ENCODE measurements at places on chromosomes 4 and X. TPM values are rescaled to one million over a fixed set of nuclear protein-coding genes. Genes with fewer than 3 reads are reported as not detected.

SAGE1 gene
- total RNA-seq, result not detected

RTL9 gene
- 0.32 TPM for total RNA-seq

RTL3 gene
- 1.6 TPM for total RNA-seq

GC gene
- not detected for total RNA-seq

ASB9 gene
- total RNA-seq, result 0.98 TPM

DNA sequence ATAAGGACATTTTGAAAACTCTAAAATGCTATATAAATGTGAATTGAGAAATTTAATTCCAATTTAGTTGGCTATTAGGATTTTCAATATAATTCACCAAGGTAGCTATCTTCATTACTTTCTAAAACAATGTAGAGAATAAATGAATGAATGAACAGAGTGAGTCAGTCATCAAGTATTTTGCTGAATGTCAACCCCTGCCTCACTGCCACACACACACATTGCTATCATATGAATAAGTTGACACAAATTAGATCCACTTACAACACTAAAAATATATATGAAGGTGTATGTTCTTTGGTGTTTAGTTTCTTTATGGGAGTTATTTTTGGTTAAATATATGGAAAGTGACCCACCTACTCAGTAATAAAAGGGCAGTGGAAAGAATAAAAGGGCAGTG is 141.4 kb upstream of the SMIM10 start:
- no peak for DNase-seq
- no peaks in the 10 kb centered on the region for H3K36me3 ChIP-seq
- no peak overlapping the region for H3K4me3 ChIP-seq
- H3K27ac ChIP-seq, result no peak overlapping the region
- H3K4me1 ChIP-seq, result no peaks in the 10 kb centered on the region

DNA sequence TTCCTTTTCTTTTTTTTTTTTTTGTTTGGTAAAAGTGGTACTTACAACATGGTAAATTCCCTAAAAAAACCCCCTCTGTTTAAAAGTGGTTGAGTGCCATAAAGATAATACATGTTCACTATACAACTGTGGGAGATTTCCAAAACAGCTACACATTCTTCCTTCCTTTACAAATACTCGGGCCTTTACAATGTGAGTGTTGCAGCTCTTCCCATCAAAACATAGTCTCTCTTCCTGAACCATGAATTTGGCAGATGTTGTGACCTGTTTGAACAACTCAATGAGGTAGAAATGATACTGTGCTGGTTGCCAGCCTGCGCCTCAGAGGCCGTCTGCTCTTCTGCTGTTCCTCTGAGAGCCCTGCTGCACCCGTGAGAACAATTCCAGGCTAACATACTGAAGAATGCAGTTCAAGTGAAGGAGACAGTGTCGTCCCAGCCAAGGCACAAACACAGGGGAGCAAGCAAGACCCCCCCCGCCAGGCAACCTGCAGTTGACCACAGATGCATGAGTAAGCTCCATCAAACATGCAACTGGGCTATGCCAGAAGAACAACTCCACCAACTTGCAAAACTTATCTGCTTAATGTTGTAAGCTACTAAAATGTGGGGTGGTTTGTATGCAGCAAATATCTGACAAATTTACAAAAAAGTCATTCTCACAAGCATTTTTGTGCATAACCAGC is 645.0 kb downstream of the PCDH7 start:
- H3K4me3 ChIP-seq, result no peak overlapping the region
- no peaks in the 10 kb centered on the region for H3K27me3 ChIP-seq
- no peaks in the 10 kb centered on the region for H3K4me1 ChIP-seq
- DNase-seq, result no peak

DNA sequence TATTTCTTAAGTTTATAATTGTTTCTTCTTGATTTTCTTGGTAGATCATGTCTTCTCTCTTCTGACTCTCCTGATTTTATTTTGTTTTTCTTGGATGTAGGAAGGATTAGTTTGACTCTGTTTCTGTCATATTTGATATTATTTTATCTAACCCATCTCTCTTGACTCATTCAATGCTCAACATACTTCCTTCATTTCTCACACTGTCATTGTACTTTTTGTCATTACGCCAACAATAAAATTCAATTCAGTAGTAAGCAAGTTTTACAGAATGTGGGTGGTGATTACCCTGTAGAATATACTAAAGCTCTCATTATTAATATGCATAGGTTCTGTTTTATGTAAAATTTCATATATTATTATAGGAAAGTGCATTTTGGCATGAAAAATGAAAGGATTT is 1303.0 kb upstream of the AGA start:
- no peaks in the 10 kb centered on the region for H3K27me3 ChIP-seq
- H3K4me1 ChIP-seq, result no peaks in the 10 kb centered on the region
- H3K36me3 ChIP-seq, result no peaks in the 10 kb centered on the region
- no peak overlapping the region for H3K27ac ChIP-seq
- no peak for DNase-seq
- no peak overlapping the region for H3K4me3 ChIP-seq

GRCh38 chr4:117512414-117512813 is 427.0 kb upstream of the TRAM1L1 start:
- H3K27ac ChIP-seq, result no peak overlapping the region
- no peaks in the 10 kb centered on the region for H3K36me3 ChIP-seq

- no peaks in the 10 kb centered on the region for H3K4me1 ChIP-seq
- no peaks in the 10 kb centered on the region for H3K27me3 ChIP-seq
- peaks cover 12% of the 10 kb centered on the region for H3K36me3 ChIP-seq
- no peak overlapping the region for H3K4me3 ChIP-seq
- DNase-seq, result no peak
These were observed 14.7 kb downstream of the LARP7 start for GRCh38 chr4:112651641-112652040.

DNA sequence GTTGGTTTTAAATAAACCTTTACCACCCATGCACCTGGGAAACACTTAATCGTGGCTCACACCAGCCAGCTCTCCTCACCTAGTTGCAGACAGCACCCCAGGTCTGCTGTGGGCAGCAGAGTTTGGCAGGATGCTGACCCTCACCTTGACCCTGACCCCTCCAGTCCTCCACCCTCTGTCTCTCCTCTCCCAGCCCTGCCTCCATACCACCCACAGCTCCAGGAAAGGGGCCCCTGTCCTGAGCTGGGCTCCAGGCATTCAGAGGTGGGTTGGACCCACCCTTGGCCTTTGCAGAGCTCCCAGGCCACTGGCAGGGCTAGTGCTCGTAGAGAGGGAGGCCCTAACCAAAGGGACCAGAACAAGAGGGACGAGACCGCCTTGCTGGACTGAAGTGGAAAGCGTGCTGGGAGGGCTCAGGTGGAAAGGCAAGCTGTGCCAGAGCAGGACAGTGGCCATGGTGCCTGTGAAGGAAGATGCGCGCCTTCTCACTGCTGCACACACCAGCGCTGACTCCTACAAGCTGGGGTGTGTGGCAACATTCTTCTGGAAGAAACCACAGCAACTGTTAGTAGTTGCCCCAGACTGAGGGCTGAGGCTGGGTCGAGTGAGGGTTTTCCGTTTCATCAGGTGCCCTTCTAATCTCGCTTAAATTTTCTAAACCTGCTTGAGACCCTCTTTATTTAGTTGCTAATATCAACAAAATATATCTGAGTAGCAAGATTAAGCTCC is 10.7 kb upstream of the S100P start:
- no peak overlapping the region for H3K4me3 ChIP-seq
- H3K27ac ChIP-seq, result no peak overlapping the region
- no peak for DNase-seq
- no peaks in the 10 kb centered on the region for H3K36me3 ChIP-seq

DNA sequence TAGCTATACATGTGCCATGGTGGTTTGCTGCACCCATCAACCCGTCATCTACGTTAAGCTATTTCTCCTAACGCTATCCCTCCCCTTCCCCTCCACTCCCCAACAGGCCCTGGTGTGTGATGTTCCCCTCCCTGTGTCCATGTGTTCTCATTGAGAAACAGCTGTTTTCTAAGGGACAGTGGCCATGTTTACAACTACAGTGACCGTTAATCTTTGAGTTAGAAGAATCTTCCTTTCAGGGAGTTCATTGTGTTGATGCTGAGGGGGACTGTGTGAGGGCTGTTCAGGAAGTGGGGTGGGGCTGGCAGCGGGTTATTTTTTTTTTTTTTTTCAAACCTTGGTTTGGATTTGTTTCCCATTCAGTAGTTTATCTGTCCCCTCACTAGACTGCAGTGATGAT is 179.9 kb downstream of the NHS start:
- no peaks in the 10 kb centered on the region for H3K36me3 ChIP-seq
- H3K27me3 ChIP-seq, result no peaks in the 10 kb centered on the region
- no peaks in the 10 kb centered on the region for H3K4me1 ChIP-seq
- H3K27ac ChIP-seq, result no peak overlapping the region

DNA sequence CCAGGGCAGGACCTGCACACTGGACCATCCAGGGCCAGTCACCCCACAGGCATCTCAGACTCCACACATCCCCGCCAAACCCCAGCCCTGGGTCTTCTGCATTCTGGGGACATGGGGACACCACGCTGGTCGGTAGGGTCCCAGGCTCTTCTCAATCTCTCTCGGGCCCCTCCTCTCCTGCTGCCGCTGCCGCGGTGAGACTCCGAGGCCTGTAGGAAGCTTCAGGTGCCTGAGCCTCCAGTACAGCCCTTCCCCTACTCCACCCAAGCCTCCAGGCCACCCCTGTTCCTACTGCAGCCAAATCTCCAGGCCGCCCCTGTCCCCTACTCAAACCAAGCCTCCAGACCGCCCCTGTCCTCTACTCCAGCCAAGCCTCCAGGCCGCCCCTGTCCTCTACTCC is 5.5 kb upstream of the ASMT start:
- H3K27me3 ChIP-seq, result no peaks in the 10 kb centered on the region
- no peaks in the 10 kb centered on the region for H3K36me3 ChIP-seq
- H3K27ac ChIP-seq, result no peak overlapping the region
- no peak overlapping the region for H3K4me3 ChIP-seq
- no peaks in the 10 kb centered on the region for H3K4me1 ChIP-seq
- DNase-seq, result no peak

GRCh38 chr4:119271361-119272085 is 50.4 kb downstream of the FABP2 start:
- DNase-seq, result no peak
- H3K4me1 ChIP-seq, result no peaks in the 10 kb centered on the region
- peaks cover 5% of the 10 kb centered on the region for H3K36me3 ChIP-seq
- no peak overlapping the region for H3K27ac ChIP-seq
- H3K4me3 ChIP-seq, result no peak overlapping the region

DNA sequence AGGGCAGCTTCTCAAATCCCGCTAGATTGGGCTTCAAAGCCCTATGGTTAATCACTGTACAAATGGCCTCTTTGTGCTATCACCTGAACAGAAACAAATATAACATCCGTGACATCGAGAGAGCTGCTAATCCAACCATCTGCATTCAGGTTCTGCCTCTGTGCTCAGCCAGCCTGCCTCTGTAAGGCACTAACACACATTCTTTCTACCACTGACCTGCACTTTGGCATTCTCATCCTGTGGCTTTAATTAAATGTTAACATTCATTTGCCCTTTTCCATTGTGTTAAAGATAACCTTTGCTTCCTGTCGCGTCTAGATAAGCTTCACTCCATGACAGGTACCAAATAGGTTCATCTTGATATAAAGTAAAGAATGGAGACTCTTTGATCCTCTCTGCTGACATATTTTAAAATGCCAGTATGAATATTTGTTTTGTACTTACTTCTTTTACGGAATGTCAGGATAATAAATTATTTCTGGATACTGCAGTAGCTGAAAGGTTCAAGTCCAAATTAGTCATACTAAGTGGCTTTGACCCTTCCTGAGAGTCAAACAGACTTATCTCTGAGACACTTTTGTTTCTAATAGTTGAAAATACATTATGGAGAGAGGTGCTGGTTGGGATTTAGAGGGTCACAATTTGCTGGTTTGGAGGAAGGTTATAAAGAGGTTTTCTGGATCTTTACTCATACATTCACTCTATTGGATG is 505.7 kb downstream of the PACRGL start:
- DNase-seq, result no peak
- H3K36me3 ChIP-seq, result no peaks in the 10 kb centered on the region
- no peaks in the 10 kb centered on the region for H3K4me1 ChIP-seq
- H3K4me3 ChIP-seq, result no peak overlapping the region
- H3K27ac ChIP-seq, result no peak overlapping the region

DNA sequence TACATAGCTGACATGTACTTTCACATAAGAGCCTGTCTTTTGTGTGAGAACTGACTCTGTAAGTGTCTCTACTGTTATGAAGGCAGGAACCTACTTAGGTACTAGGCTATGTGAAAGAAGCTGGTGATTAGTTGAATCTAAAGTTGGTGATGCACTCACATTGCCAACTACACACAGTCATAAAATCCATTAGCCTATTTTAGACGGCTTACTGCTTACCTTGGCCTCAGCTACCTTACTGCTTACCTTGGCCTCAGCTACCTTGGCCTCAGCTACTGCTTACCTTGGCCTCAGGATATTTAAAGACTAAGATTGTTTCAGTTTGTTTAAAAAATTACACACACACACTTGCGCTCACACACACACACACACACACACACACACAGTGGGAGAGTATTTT is 549.7 kb downstream of the IL1RAPL1 start:
- DNase-seq, result no peak
- no peak overlapping the region for H3K4me3 ChIP-seq
- no peaks in the 10 kb centered on the region for H3K36me3 ChIP-seq
- peaks cover 4% of the 10 kb centered on the region for H3K27me3 ChIP-seq
- no peak overlapping the region for H3K27ac ChIP-seq
- H3K4me1 ChIP-seq, result no peaks in the 10 kb centered on the region

DNA sequence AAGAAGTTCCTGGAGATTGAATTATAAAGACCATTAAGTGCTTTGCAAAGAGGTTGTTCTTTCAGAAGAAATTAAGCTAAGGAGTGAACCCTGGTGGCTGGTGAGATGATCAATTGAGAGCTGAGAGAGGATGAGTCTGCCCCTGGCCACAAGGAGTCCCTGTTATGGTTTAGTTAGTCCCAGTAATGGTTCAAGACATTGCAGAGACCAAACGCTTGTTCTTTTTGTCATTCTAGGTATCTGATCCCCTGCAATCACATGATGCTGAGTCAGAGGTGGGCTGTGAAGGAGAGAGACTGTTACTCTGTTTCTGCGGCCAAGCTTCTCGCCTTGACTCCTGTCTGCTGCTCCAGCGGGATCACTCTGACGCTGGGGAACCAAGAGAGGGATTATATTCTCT is 114.5 kb downstream of the GATB start:
- H3K36me3 ChIP-seq, result no peaks in the 10 kb centered on the region
- no peaks in the 10 kb centered on the region for H3K27me3 ChIP-seq
- H3K4me3 ChIP-seq, result no peak overlapping the region
- DNase-seq, result no peak

- DNase-seq, result no peak
- H3K4me3 ChIP-seq, result no peak overlapping the region
- no peaks in the 10 kb centered on the region for H3K27me3 ChIP-seq
- no peaks in the 10 kb centered on the region for H3K36me3 ChIP-seq
- H3K4me1 ChIP-seq, result no peaks in the 10 kb centered on the region
These were observed 61.3 kb downstream of the SPATA18 start for GRCh38 chr4:52112411-52112810.

All from breast epithelium (tissue), 4 donors.